ENCODE measurements at places on chromosomes 7 and 10.

DNA sequence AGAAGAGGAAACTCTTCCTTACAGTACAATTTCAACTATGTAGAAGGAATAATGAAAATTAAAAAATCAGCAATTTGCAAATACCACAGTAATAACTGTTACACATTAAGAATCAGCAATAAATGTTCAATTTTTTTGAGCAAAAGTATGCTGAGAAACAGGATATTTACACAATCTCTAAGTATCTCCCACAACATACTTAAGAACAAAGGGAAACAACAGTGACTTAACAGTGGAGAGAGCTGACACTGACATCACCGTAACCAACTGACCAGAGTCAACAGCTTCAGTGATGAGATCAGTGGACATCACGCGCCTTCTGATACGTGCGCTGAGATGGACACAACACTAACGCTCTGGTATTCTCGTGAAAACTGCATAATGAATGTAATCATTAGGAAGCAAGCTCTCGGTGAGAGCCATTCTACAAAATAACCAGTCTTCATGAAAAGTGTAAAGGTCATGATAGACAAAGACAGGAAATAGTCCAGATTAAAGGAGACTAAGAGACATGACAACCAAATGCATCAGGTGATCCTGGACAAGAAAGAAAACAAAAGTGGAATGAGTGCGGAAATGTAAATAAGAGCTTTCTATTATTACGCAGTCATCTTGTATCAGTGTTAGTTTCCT lies 82.6 kb downstream of the PIP4K2A start:
- peak; percentile 67 for DNase-seq

DNA sequence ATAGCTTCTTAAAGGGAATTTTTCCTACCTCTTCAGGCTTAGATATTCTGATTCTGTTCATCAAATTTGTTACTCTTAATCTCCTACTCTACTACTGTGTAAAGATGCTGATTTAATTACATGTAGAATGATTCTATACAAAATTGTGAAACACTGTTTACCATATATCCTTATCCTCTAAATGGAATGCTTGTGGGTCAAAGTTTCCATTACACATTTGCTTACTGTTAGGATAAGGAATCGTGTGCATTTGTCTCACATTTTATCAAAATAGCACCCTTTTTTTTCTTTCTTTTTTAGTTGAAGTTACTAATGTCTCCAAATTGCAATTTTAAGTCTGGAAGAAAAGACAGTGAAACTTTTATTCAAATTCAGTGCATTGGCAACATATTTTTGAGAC lies 65.3 kb downstream of the TFEC start:
- DNase-seq: no peak

GRCh38 chr10:110326351-110327032 lies 21.8 kb upstream of the SMNDC1 start:
- no peak for DNase-seq

DNA sequence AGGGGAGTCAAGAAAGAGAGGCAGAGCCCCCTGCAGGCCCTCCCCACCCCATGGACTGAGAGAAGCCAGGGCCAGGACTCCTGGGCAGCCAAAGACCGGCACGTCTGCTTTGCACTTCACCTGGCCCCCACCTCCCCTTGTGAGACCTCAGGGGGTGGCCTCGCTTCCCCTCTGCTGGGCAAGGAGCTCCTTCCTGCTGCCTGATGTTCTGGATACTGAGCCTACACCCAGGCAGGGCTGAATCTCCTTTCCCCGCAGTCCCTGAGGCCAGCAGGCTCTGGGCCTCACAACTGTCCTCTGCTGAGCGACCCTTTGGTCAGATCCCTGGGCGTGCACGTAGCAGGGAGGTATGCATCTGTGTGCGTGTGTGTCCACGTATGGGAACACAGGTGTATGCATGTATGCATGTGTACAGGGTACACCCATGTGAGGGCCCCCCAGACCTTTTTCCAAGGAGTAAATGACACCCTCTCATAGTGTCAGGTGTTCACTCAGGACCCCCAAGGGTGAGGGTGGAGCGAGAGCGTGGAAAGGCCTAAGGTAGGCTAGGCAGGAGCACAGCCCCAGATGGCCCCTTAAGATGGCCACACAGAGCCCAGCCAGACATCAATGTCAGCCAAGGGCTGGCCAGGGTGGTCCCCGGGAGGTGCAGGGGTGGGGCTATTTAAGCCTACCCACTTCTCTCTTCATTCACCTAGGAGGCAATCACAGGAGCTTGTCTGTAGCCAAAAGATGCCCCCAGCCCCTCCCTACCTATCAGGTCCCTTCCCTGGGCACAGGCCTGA lies 1.9 kb upstream of the RET start:
- no peak for DNase-seq

GRCh38 chr10:72862957-72863356 lies 30.6 kb upstream of the OIT3 start:
- DNase-seq: no peak

DNA sequence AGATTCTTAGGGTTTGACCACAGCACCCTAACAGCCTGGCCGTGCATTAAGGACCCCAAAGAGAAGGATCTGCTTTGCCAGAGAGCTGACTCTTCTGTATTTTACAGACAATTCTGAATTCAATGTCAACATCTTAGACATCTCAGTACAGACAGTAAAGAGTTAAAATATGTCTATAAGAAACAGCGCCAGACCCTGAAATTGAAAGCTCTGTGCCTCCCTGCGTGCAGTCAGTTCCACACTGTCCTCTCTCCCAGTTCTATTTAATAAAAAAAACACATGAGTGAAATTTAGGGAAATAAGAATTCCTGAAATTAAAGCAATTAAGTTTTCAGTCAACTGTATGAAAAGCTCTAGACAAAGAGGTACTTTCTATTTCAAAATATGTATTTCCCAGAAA lies 45.1 kb downstream of the MET start:
- no peak for DNase-seq

- no peak for DNase-seq
Observed at GRCh38 chr10:82815680-82816079, 940.7 kb downstream of the NRG3 start.

GRCh38 chr10:36721871-36722270 lies 403.5 kb upstream of the ANKRD30A start:
- no peak for DNase-seq

- no peak for DNase-seq
Observed at GRCh38 chr10:75170215-75170614, 40.4 kb upstream of the VDAC2 start.

DNA sequence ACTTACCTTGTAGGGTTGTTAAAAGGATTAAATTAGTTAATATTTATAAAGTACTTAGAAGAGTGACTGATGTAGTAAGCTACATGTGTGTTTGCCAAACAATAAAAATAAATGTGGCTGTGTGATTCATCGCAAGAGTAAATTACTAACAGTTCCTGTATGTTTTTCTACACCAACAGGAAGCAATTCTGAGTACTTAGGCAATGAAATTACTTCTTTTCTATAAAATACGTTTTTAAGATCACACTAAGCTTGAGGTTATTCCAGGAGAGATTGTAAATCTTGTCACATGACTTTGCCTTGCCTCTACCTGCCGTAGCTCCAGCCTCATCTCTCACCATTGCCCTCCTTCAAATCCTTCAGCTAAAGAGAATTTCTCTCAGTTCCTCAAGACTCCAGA lies 18.1 kb upstream of the GSTK1 start:
- DNase-seq: no peak

DNA sequence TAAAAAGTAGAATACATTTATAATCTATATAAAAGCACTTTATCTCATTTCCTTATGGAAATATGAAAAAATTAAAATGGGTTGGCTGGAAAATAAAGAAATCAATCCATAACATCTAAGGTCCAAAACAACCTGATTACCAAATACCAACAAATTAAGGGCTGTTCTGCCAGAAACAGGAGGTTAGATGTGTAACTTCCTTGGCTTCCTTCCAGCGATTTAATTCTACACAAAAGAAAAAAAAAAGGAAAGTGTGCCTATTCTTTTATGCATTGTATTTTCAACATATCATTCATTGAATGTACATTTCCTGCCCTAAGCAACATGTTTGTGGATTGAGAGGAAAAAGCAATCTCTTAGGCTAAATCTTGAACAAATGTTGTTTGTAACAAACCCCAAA lies 36.2 kb upstream of the USP6NL start:
- no peak for DNase-seq

DNA sequence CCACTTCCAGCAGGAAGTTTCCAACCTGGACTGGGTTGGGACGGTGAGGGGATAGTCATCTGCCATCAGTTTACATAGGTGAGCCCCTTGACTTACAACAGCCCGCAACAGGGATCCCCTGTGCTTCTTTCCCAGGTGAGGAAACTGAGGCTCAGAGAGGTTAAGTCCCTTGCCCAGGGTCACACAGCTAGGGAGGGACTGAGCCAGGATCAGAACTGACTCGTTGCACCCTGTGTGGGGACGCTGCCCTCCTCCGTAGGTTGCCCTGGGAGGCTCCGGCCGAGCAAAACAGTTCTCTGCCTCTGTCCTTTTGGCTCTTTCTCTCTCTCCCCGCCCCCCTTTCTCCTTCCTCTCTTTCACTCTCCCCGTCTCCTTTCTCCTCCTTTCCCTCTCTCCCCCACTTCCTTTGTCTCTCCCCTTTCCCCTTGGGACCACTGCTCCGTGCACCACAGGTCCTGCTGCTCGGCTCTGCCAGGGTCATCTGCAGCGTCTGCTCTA lies 117.4 kb upstream of the PPIF start:
- DNase-seq: no peak

GRCh38 chr7:128859232-128860157 lies 3.2 kb upstream of the ATP6V1F start:
- no peak for DNase-seq

DNA sequence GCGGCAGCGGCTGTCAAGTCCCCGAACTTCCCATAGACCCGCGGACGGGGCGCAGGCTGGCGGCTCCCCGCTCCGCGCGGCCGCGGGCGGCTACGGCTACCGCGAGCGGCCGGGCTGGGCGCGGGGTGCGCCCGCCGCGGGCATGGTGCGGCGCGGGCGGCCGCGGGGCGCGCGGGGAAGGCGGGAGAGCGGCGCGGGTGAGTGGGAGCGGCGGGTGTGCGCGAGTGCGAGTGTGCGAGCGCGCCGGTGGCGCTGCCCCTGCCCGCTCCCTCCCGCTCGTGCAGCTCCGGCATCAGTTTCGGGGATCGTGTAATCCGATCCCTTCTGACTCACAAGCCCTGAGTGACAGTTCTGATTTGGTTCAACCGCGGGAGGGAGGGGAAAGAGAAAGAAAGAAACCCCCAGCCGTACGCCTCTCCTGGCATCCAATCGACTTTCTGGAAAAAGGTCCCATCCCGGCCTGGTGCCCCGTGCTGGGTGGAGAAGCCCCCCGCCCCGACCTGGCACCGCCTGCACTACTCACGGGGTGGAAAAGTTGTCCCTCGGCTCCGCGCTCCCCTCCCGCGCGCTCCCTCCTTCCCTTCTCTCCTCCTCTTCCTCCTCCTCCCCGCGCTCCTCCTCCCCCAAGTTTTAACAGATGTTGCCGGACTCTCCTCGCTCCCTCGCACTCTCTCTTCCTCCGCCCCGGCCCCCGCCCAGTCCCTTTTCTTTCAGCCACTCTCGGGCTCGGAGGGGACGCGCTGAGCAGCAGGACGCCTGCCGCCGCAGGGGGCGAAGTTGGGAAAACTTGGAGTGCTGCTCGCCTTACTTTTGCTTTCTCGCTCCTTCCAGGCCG lies at the start of gene GLI3:
TSS of gene GLI3 (minus strand) at position 234 of the 835 bp plus-strand sequence. CDS start 13,956 bp downstream, outside the sequence.
- DNase-seq: peak; percentile 56

GRCh38 chr7:141737836-141738591 lies at the start of gene SSBP1:
Gene SSBP1, plus strand, starts transcription at chr7:141738358. Its CDS starts 809 bp downstream, at chr7:141739167.
- peak; percentile 73 for DNase-seq

- no peak for DNase-seq
Observed at GRCh38 chr7:51123322-51124019, 193.1 kb downstream of the COBL start.

- no peak for DNase-seq
Observed at GRCh38 chr10:7122561-7122960, 288.3 kb downstream of the SFMBT2 start.

GRCh38 chr10:113357681-113358300 lies 195.1 kb upstream of the HABP2 start:
- DNase-seq: no peak

DNA sequence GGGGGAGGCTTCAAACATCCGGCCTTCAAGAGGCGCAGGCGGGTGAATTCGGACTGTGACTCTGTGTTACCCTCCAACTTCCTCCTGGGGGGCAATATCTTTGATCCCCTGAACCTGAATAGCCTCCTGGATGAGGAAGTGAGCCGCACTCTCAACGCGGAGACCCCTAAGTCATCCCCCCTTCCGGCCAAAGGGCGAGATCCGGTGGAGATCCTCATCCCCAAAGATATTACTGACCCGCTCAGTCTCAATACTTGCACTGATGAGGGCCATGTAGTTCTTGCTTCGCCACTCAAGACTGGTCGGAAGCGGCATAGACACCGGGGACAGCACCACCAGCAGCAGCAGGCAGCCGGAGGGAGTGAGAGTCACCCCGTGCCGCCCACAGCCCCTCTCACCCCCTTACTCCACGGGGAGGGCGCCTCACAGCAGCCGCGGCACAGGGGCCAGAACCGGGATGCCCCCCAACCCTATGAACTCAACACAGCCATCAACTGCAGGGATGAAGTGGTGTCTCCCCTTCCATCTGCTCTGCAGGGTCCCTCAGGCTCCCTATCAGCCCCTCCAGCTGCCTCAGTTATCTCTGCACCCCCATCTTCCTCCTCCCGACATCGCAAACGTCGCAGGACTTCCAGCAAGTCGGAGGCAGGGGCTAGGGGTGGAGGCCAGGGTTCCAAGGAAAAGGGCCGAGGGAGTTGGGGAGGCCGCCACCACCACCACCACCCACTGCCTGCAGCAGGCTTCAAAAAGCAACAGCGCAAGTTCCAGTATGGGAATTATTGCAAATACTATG lies 1.1 kb downstream of the MEPCE start:
- DNase-seq: no peak

DNA sequence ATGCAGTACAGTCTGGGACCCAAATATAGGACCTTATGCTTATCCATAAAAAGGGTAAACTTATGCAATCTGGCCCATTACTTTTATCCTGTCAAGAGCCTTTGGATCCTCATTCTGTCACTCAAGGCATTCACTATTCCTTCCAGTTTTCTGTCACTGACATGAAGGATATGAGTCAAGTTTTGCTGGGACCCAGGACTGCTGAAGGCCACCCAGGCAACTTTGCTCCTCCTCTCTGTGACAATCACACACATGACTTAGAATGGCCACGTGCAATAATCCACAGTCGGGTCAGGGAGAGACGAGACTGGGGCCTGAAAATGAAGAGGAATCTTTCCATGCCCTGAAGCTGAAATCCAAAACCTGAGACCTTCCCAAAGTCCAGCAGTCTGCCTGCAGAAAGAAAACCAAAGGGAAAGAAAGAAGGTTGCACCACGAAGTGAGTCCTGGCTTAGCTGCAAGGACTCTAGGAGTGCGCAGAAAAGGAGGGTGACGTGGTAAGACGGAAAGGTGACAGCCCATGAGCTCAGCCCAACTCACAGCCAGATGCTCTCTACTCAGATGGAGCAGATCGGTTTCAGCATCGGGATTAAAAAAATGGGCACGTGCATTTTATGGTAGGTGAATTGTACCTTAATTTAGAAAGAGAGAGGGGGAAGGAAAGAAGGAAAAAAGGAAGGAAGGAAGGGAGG lies 67.2 kb downstream of the VOPP1 start:
- no peak for DNase-seq

Measured in hypothalamus (tissue), 51 donors.